ENCODE measurements at places on chromosomes 5 and 9.

DNA sequence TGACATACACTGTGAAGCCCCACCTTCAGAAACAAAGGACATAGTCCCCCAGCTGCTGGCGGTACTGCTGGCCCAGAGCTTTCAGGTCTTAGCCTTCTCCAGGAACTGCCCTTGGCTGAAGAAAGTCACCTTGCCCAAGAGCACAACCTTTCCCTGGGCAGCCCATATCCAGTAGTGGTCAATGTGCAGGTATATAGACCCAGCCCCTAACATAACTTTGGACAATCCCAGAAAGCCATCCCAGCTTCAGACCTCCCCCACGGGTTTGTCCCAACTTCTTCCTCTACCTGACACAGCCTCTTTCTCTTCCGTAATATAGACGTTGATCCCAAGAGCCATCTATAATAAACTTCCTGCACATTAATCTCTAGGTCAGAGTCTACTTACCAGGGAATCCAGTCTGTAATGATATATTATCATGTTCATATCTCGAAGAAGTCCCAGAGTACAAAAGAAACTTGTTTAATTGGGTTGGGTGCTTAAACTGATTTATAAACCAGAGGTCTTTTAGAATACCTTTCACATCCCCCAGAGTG is 157.4 kb downstream of the SNCAIP start:
- DNase-seq, result no peak

GRCh38 chr9:114410910-114411309 is 23.1 kb upstream of the AKNA start:
- no peak for DNase-seq

DNA sequence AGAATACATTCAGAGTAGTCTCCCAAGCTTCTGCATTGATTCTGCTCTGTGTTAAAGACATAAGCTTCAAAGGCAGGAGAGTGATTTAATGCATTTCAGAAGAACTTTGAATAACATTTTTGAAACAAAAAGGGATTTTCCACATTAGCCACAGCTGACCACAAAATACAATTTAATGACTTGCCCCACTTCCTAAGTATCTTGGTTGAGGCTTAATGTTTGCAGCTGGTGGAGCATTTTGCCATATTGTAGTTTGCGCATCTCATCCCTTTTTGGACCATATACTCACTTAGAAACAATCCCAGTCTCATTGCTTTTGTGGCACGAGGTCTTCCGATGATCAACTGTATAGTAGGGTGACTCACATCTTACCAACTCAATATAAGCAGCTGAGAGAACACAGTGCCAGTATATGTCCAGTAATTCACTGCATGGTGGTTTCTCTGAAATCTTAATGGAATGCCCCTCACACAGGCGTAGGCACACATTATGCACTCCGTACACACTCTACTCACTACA is 455.8 kb upstream of the PTGER4 start:
- peak; percentile 12 for DNase-seq

DNA sequence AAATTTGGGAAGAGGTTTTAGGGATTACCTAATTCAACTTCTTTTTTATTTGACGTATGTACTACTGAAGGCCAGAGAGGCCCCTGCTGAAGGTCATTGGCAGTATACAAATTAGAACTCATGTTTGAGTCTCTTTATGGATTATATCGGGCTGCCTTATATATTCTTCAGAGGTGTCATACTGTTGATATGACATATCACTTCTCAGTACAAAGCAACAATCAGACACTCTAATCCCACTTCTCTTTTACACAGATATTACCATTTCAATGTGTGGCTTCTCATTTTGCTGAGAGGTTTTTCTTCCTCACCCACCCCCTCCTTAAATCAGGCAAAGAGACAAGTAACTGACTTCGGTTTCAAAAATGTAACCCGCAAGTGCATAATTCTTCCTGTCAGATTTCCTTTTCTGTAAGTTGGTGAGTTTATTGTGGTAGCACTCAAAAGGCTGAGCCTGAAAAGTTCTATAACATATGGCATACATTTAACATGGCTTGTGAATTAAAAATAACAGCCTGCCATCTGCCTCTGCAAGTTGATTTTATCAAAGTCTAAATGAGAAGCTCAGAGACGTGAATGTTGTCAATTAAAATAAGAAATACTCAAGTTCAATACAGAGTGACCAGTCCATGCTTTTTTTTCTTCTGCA is 163.6 kb upstream of the RORB start:
- no peak for DNase-seq

DNA sequence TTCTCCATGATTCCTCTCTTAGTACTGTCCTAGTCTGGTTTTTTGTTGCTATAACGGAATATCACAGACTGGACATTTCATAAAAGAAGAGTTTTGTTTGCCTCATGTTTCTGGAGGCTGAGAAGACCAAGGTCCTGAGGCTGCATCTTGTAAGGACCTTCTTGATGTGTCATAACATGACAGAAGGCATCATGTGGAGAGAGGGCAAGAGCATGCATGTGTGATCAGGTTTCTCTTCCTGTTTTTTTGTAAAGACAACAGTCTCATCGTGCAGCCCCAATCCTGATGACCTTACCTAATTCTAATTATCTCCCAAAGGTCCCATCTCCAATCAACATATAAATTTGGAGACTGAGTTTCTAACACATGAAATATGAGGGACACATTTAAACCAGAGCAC is 108.4 kb downstream of the MSX2 start:
- DNase-seq, result no peak

All from AG20443 (cell line).